Iris pigment epithelial cell (primary cell): ENCODE measurements at places on chromosomes 6 and 20.

DNA sequence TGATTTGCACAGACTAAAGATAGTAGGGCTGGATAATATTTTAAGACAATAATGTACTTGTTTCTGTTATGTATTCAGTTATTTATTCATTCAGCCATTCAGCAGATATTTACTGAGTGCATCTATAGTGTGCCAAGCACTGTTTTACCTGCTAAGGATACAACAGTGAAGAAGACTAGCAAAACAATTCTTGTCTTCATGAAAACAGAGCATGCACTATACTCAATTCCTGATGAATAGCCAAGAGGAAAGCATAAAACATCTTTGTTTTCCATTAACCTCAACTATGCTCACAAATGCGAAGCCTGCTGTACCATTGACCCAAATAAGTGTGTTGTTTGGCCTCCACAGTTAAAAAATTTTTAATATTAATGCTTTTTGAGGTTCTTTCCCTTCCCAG lies 436.7 kb downstream of the BCKDHB start:
- no peak for DNase-seq

- no peak for DNase-seq
Observed at GRCh38 chr6:3318821-3319540, 60.2 kb downstream of the PSMG4 start.

DNA sequence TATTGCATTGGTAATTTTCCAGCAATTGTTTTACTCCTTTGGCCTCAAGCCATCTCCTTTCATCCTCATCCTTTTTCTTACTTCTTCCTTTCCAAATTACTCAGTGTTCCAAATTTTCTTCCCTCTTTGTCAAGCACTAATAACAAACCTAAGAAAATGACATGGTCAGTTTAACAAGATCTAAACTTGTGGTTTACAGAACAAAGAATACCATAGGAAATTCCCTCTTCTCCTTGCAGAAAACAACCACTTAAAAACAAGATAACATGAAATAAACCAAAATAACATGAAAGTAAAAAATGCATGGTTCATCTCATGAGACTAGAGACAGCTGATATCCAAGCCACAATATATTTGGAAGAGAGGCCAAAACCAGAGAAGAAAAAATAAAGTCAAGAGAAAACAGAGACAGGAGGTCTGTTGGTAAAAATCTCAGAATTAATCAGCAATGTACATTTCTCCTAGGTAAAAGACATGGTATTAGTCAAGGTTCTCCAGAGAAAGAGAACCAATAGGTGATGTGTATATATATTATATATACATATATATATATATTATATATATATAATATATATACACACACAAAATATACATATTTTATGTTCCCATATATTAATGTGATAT lies 51.0 kb upstream of the SENP6 start:
- no peak for DNase-seq

GRCh38 chr6:71466362-71466761 lies 177.8 kb downstream of the OGFRL1 start:
- peak; percentile 62 for DNase-seq

DNA sequence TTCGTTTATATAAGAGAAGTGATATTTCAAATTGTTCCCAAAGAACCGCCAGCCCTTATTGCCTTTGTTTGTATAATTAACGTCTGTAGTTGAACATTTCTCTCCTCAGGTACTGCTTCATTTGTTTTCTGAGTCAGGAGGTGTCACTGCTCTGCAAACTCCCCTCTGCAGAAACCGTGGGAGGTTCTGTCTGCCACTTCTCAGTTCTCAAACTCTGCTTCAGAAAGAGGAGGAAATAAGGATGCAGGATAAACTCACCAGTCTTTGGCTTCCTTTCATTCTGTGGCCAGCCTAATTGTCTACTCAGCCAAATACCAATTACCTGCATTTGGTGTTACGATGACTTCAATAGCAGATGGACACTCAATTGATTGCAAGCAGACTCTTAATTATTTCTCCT lies 149.8 kb downstream of the PAK5 start:
- DNase-seq = no peak

GRCh38 chr20:44952731-44953130 lies 7.5 kb downstream of the TOMM34 start:
- DNase-seq = no peak

DNA sequence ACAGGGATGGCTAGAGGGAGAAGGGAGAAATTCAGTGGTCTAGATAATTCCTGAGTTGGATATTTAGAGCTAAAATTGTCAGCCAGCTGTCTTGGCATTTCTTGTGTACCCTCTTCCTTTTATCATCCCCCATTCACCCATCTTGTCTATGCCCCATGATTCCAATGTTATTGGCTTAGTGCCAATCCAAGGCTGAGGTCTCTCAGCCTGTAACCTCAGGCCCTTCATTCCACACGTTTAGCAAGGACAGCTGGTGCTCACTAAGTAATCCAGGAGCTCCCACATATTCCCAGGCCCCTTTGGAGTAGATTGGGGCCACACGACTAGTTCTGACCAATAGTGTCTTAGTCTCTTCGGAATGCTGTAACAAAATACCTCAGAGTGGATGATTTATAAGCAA lies 112.4 kb upstream of the ATXN1 start:
- no peak for DNase-seq

GRCh38 chr6:123953920-123954319 lies 150.3 kb downstream of the NKAIN2 start:
- DNase-seq = no peak

- DNase-seq = no peak
Observed at GRCh38 chr20:57657535-57658446, 37.6 kb upstream of the ZBP1 start.

DNA sequence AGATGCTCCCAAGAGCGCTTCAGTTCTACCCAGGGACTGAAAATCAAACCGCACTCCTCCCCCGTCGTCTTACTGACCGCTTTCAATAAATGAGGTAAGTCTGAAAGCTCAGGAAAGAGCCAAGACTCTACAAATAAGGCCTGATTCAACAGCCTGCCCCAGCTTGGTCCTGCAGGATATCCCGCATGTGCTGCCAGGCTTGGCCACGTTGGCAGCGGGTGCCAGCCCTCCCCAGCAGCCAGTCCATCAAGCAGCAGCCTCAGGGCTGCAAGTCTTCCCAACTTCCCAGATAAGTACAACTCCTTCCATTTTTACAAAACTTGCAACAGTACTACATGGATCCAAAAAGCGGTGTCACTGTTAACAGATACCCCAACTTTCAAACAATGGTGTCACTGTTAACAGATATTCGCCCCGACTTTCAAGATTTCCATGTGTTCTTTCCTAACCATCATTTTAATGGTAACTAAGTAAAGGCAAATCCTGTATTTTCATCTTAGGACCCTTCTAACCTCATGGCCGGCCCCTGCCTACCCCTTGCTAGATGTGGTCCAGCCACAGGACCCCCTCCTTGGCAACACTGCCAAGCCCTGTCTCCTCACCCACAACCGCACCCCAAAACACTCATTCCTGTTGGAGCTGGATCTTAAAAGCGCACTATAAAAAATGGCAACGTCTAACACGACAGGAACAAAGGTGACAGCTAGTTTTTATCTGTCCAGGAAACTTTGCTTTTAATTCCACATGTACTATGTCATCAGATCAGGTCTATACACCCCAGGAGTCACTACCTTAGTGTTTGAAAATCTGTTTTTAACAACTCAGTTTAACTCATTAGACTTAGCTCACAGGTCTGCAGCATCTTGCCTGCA lies 28.0 kb downstream of the DIDO1 start:
- DNase-seq = no peak
